ENCODE measurements at places on chromosomes 1 and 21.
A peak's percentile ranks its signal among the peaks of the same experiment; 100 is the strongest.

DNA sequence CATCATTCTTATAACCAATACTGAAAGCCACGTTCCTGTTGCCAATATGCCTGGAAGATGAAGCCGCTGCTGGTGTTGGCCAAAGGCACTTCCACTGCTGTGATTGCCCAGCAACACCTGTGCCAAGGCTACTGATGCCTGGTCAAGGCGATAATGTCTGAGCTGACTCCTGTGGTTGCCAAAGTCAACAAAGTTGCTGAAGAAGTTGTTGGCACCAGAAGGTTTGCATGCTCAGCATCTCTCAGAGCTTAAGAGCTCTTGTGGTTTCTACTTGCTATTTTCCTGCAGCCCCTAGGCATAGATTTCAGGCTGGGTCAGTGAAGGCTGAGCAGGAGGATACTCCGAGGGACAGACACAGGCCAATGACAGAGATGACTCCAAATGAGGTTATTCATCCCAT is 63.4 kb upstream of the RAB3GAP2 start:
- H3K27ac ChIP-seq = no peak overlapping the region
- H3K4me3 ChIP-seq = no peak overlapping the region
- peak; percentile 72 for DNase-seq
- H3K4me1 ChIP-seq = no peaks in the 10 kb centered on the region
- H3K36me3 ChIP-seq = no peaks in the 10 kb centered on the region
- no peaks in the 10 kb centered on the region for H3K27me3 ChIP-seq

- no peaks in the 10 kb centered on the region for H3K36me3 ChIP-seq
- no peaks in the 10 kb centered on the region for H3K27me3 ChIP-seq
- no peak for DNase-seq
- H3K27ac ChIP-seq = no peak overlapping the region
- no peak overlapping the region for H3K4me3 ChIP-seq
These were observed 89.5 kb downstream of the ADGRL4 start for GRCh38 chr1:78916986-78917385.

DNA sequence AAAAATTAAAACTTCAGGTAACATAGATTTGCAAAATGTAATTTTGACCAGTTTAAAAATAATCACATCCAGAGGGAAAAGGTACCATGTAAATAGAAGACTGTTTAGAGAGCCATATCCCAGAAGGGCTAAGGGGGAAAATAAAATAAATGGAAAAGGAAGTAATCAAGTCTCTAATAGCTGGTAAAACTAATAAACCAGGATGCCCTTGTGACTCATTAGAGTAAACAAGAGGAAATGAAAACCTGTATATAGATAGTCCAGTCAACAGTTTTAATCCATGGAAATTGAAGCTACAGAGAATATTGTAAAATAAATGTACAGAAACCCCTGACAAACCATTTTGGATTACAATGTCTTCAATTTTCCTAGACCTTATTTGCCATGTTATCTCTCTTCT is 698.0 kb upstream of the RGS18 start:
- no peak for DNase-seq
- H3K4me3 ChIP-seq = no peak overlapping the region
- H3K27ac ChIP-seq = no peak overlapping the region
- no peaks in the 10 kb centered on the region for H3K4me1 ChIP-seq
- H3K27me3 ChIP-seq = no peaks in the 10 kb centered on the region

DNA sequence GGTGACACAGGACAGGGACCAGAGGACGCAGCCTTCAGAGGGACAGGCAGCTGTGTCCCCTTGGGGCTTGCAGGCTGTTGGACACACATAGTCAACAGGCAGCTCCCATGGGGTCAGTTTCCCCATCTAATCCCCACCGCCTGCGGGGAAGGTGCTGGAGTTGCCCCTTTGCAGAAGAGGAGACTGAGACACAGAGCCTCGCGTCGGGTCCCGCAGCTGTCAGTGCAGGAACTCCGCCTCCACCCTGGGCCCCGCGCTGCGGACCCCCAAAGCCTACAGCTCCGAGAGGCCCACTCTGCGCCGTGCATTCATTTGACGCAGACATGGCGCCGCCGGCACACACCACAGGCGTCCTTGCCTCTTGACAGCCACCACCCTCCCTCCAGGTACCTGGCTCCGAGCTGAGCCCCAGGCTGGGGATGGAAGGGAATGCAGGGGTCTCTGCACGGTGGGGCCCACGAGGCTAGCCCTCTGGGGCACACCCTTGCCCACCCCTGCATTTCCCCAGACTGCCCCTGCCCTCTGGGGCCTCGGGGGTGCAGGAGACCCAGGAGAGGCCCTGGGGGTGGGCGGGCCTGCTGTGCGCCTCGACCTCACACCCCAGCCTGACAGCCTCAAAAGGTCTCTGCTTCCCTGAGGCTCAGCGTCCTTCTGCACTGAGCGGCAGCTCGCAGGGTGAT is 88.5 kb upstream of the ACTRT2 start:
- peaks cover 40% of the 10 kb centered on the region for H3K27me3 ChIP-seq
- H3K36me3 ChIP-seq = no peaks in the 10 kb centered on the region
- DNase-seq = peak; percentile 28
- no peaks in the 10 kb centered on the region for H3K4me1 ChIP-seq
- H3K27ac ChIP-seq = no peak overlapping the region

DNA sequence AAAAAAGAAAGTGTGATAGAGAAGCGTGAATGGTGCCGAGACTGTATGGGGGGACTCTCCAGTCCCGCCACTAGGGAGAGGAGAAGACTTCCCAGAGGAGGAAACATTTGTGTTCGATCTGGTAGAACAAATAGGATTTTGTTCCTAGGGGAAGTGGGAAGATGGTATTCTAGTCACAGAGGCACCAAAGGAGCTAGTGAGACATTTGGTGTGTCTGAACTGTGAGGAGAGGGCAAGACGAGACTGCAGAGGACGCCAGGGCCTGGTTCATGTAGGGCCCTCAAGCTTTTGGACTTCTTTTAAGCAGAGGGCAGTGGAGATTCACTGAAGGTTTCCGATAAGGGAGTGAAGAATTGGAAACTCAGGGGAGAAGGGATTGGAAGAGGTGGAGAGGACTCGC is 2.9 kb downstream of the BTBD19 start:
- H3K27ac ChIP-seq = peak overlapping the region; percentile 100
- DNase-seq = peak; percentile 3
- no peak overlapping the region for H3K4me3 ChIP-seq
- H3K4me1 ChIP-seq = peaks cover 91% of the 10 kb centered on the region
- peaks cover 8% of the 10 kb centered on the region for H3K36me3 ChIP-seq

DNA sequence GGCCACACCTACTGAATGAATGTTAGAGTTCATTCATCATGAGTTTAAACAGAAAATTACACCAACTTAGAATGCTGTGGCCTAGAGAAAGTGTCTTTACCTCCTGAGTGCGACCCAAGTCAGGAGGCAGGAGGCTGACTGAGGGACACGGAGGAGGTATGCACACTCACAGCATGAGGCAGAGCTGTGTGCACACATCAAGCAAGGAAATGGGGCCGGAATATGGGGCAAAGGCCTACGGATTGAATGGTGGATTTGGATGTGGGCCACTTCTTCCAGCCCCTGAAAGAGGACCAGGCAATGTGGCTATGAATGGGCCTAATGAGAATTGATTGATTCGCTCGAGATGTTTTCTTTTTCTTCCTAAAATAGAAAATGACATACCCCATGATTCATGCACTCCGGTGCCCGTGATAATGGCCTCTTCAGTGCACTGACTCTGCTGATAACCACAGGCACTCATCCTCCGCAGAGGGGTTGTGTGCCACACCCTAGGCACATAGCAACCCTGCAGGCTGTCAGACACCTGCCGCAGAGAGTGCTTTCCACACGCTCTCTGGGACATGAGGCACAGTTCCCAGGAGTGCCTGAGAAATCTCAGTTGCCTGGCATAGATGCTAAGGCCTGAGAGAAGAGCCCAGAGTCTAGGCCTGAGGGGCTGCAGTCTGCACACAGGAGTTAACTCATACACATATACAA is 155.5 kb downstream of the GLUL start:
- H3K36me3 ChIP-seq = no peaks in the 10 kb centered on the region
- H3K4me3 ChIP-seq = no peak overlapping the region
- no peak for DNase-seq
- H3K27me3 ChIP-seq = no peaks in the 10 kb centered on the region
- no peak overlapping the region for H3K27ac ChIP-seq
- no peaks in the 10 kb centered on the region for H3K4me1 ChIP-seq

GRCh38 chr1:54408147-54409066 is 2.2 kb upstream of the SSBP3 start:
- no peaks in the 10 kb centered on the region for H3K36me3 ChIP-seq
- DNase-seq = no peak
- H3K4me1 ChIP-seq = peaks cover 46% of the 10 kb centered on the region
- H3K27ac ChIP-seq = peak overlapping the region; percentile 81

GRCh38 chr1:155607708-155608107 is 2.3 kb upstream of the MSTO1 start:
- no peaks in the 10 kb centered on the region for H3K4me1 ChIP-seq
- H3K4me3 ChIP-seq = no peak overlapping the region
- no peak overlapping the region for H3K27ac ChIP-seq
- H3K27me3 ChIP-seq = no peaks in the 10 kb centered on the region
- peaks cover 8% of the 10 kb centered on the region for H3K36me3 ChIP-seq
- DNase-seq = no peak

DNA sequence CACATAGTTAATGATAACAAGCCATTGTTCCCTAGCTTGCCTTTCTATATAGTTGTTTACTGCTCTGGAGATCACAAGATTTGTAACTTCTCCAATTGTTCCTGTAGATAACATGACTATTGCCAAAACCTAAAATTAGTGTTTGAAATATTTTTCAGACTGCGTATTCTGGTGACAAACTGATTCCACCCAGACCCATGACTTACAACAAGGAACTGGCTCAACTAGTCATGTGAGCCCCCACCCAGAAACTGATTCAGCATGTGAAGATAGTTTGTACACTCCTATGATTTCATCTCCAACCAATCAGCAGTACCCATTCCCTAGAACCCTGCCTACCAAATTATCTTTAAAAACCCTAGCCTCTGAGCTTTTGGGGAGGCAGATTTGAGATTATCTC is 131.4 kb upstream of the BCL9 start:
- DNase-seq = no peak
- H3K27ac ChIP-seq = no peak overlapping the region
- H3K4me1 ChIP-seq = no peaks in the 10 kb centered on the region
- H3K27me3 ChIP-seq = peaks cover 9% of the 10 kb centered on the region
- H3K36me3 ChIP-seq = no peaks in the 10 kb centered on the region

DNA sequence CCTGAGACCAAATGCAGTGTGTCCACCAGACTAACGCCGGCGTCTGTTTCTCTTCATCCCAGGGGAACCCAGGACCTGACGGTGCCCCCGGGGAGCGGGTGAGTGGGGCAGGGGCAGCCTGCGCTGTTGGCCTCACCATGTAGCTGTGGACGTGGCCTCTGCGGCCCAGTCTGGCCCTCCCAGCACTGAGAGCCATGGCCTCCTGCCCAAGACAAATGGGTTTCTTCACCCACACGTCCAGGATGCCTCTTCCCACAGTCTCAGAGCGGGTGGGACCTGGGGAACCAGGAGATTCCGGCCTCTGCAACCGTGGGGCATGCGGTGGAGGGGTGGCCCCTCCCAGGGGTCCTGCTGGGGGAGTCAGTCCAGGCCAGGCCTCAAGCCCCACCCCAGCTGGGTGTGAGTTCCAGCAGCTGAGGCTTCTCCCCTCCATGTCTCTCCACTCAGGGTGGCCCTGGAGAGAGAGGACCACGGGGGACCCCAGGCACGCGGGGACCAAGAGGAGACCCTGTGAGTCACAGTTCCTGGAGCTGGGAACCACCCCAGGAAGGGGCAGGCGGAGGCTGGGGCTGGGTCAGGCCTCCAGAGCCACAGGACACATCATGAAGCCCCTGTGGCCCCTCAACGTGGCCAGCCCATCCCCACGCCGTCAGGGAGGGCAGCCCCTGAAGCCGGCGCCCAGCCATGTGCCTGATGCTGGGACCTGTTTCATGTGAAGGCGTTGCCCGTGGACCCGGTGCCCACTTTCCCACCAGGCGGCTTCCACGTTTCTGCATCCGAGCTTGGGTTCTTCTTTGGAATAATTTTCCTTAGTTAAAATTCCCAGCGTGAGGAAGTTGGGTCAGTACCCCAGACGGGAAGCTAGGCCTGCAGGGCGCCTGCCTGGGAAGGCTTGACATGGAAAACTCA is 11.0 kb downstream of the COL6A1 start:
- H3K27me3 ChIP-seq = no peaks in the 10 kb centered on the region
- no peak overlapping the region for H3K4me3 ChIP-seq
- DNase-seq = peak; percentile 45
- no peaks in the 10 kb centered on the region for H3K4me1 ChIP-seq
- H3K36me3 ChIP-seq = peaks cover 41% of the 10 kb centered on the region

DNA sequence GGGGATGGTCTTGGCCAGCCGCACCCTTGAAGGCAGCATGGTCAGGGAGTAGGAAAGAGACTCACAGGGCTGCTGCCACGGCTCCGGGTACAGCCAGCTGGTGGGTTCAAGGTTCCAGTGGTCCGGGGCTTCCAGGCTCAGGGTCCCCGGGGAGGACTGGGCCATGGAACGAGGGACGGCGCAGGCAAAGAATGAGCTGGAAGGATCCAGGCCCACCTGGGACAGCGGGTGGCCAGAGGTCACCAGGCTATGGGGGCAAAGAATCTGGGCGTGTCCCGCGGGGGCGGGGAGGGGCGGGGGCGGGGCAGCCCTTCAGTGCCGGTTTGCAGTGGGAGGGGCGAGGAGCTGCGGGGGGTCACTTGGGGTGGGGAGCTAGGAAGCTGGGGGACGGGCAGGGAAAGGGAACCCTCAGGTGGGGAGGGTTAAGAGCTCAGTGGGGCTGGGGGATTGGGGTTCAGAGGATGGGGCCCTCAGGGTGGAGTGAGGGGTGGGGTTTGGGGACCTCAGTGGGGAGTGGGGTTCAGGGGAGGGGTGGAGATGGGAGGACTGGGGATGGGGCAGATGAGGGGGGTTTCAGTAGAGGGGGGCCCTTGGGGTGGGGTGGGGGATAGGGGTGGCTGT is at the start of gene DNMT3L:
DNMT3L (minus strand) TSS at position 223 of the 621 bp plus-strand sequence. CDS start 638 bp downstream, outside the sequence.
- DNase-seq = no peak
- H3K27me3 ChIP-seq = no peaks in the 10 kb centered on the region
- no peak within 1 kb of the TSS for H3K4me3 ChIP-seq
- no peak within 1 kb of the TSS for H3K27ac ChIP-seq
- no peaks in the 10 kb centered on the region for H3K36me3 ChIP-seq

All from lower lobe of right lung (tissue), 2 donors.